ENCODE measurements at places on chromosomes 6 and 20. TPM values are rescaled to one million over a fixed set of nuclear protein-coding genes. Genes with fewer than 3 reads are reported as not detected.

HLA-C gene
- 104 TPM for polyA plus RNA-seq

MCHR2 gene
- polyA plus RNA-seq = not detected

MAFB gene
- 0.10 TPM for polyA plus RNA-seq

CLPSL1 gene
- not detected for polyA plus RNA-seq

PDE7B gene
- 7.8 TPM for polyA plus RNA-seq

CD24 gene
- 0.07 TPM for polyA plus RNA-seq

DNA sequence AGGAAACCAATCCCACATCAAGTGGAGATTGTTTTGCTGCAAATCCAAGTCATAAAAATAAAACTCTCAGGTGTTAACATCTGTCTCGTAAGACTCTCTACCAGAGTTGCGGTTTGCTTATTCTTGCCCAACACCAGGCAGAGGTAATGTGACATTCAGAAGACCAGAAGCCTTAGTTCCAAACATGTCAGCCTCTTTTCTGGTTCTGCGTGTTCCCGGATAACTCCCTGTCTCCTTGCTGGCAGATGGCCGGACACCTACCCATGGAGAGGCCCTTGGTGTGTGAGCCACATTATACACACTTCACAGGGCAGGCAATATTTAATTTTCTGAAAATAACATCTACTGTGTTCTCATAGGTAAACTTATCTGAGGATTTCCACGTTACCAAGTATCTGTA lies 73.4 kb downstream of the GMPR start:
- DNase-seq = no peak

GRCh38 chr6:29130644-29131043 lies 22.8 kb downstream of the OR2J3 start:
- no peak for DNase-seq

GRCh38 chr20:47551841-47552240 lies 50.2 kb downstream of the NCOA3 start:
- no peak for DNase-seq

- DNase-seq = no peak
Measured at GRCh38 chr6:154125421-154125820, 86.4 kb downstream of the OPRM1 start.

DNA sequence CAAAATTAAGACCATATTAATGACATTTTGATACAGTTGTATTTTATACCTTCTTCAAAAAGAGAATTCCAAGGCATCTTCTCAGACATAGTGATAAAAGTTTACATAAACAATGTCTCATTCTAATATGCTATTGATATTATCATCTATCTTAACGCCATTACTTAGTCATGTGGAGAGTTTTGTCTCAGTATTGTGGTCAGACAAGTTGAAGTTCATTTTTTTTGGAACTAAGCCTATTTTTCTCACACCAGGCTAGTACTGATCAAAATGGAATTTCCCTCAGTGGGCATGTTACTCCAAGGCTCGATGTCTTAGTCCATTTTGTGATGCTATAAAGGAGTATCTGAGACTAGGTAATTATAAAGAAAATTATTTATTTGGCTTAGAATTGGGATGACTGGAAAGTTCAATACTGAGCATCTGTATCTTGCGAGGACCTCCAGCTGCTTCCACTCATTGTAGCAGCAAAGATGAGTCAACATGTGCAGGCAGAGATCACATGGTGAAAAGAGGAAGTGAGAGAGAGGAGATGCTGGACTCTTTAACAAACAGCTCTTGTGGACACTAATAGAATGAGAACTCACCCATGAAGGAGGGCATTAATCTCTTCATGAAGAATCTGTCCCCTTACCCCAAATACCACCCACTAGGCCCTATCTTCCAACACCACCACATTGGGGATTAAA lies 825.5 kb upstream of the MANEA start:
- DNase-seq = no peak

GRCh38 chr20:58168843-58169242 lies 59.6 kb downstream of the ANKRD60 start:
- no peak for DNase-seq

GRCh38 chr20:37932074-37932473 lies 29.1 kb downstream of the VSTM2L start:
- no peak for DNase-seq

Measured in IMR-90 (cell line).